Fibroblast of the conjunctiva (primary cell): ENCODE measurements at places on chromosomes 12 and 14.
A peak's percentile ranks its signal among the peaks of the same experiment; 100 is the strongest.

- no peak for DNase-seq
Observed at GRCh38 chr12:107788690-107789458, 14.4 kb downstream of the ASCL4 start.

- no peak for DNase-seq
Observed at GRCh38 chr12:122927756-122928403, 32.0 kb upstream of the VPS37B start.

DNA sequence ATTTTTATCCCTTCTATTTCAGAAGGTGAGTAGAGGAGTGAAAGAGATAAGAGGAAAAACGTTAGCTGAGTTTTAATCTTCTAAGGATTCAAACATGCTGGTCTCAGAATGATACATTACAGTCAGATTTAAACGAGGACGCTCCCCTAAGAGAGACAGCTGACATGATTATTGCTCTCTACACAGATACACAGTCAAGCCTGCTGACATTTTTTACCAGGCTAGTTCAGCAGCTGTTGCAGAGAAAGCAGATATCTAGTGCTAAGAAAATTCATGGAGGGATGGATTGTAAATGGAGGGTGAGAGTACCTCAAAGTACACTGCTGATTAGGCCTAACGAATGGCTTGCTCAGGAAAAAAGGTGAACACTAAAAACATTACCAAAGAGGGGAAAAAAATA lies 31.9 kb upstream of the SOS2 start:
- DNase-seq, result no peak

DNA sequence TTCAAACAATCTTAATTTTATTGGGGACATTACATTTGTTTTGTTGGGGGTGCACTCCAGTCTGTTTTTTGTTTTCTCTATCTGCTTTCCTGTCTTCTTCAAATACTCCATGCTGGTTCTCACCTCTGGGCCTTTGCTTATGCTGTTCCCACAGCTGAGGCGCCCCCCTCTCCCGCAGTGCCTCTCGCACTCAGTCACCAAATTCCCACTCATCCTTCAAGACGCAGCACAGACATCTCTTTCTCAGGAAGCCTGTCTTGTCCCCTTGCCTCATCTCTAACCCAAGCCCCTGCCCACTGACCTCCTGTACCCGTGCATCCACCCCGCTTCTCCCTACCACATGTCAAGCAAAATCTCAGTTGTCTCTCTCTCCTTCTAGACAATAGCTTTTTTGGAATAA lies 43.7 kb upstream of the PRMT8 start:
- DNase-seq, result no peak

GRCh38 chr12:1795221-1795784 lies 25.1 kb upstream of the LRTM2 start:
- no peak for DNase-seq

DNA sequence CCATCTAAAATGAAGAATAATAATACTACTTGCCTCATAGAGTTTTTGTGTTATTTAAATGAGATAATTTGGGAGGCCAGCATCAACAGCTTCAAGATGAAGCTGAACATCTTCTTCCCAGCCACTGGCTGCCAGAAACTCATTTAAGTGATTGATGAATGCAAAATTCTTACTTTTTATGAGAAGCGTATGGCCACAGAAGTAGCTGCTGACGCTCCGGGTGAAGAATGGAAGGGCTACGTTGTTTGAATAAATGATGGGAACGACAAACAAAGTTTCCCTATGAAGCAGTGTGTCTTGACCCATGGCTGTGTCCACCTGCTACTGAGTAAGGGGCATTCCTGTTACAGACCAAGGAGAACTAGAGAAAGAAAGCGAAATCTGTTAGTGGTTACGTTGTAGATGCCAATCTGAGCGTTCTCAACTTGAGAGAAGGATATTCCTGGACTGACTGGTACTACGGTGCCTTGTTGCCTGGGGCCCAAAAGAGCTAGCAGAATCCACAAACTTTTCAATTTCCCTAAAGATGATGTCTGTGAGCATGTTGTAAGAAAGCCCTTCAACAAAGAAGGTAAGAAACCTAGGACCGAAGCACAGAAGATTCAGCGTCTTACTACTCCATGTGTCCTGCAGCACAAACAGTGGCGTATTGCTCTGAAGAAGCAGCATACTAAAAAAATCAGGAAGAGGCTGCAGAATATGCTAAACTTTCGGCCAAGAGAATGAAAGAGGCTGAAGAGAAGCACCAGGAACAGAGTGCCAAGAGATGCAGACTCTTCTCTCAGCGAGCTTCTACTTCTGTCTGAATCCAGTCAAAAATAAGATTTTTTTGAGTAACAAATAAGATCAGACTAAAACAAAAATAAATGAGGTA lies 100.0 kb upstream of the LRIG3 start:
- no peak for DNase-seq

DNA sequence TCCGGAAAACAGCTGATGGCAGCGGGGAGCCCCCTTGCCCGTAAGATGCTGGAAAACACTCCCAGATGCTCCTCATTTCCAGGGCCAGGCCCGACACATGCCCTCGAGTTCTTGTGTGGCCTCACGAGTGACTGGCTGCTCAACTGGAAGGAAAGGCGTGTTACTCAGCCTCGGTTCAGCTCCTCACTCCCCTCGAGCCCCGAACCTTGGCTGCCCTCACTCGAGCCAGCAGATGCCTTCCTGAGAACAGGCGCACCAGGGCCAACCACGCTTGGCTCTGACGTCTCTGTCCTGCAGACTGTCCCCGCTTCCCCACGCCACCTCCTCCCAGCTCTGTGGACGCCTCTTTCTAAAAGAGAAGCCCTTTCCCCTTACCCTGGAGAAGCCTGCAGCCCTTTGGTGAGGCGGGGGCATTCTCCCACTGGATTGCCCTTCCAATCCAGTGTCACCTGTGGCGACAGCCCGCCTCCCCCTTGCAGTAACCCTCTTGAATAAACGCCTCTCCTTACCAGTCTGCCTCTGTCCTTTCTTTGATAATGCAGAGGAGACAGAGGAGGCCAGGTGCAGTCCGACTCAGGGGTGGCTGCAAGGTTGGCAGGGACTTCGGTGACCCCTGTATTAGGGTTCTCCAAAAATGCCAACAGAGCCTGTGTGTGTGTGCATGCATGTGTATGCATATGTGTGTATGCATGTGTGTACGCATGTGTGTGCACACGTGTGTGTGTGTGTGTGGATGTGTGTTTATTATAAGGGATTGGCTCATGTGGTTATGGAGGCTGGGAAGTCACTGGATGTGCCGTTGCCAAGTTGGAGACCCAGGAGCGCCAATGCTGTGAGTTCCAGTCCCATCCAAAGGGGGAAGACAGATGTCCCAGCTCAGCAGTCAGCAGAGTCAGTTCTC lies 166.3 kb downstream of the KIF26A start:
- no peak for DNase-seq

DNA sequence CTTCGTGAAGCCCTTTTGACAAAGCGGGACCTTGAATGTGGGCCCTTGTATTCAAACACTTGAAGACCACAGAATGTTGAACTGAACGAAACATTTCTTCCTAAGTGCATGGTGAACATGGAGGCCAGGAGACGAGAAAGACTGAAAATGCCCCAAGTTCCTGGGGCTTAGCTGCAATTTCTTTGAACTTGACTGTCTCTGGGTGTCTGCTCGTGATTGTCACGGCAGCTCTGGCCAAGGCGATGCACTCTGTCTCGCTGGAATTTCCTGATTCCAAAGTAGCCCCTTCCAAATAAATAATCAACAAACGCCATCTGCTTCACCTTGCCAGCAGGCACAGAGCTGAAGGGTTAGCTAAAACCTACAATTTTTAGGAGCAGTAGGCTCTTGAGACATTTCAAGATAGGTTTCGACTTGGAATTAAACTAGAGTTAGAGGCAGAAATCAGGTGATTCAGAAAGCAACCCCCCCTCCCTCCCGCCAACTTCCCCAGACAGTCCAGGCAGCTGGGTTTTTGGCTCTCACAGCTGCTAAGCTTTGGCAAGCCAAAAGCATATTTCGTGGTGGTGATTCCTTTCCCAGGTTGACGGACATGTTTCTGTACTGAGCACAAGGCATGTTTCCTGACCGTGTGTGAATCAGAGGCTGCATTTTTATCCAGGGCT lies 13.5 kb upstream of the IRF2BPL start:
- peak; percentile 82 for DNase-seq

GRCh38 chr14:101008631-101009336 lies 105.3 kb upstream of the RTL1 start:
- DNase-seq, result no peak

- no peak for DNase-seq
Observed at GRCh38 chr12:72869024-72869423, 596.9 kb downstream of the TRHDE start.

DNA sequence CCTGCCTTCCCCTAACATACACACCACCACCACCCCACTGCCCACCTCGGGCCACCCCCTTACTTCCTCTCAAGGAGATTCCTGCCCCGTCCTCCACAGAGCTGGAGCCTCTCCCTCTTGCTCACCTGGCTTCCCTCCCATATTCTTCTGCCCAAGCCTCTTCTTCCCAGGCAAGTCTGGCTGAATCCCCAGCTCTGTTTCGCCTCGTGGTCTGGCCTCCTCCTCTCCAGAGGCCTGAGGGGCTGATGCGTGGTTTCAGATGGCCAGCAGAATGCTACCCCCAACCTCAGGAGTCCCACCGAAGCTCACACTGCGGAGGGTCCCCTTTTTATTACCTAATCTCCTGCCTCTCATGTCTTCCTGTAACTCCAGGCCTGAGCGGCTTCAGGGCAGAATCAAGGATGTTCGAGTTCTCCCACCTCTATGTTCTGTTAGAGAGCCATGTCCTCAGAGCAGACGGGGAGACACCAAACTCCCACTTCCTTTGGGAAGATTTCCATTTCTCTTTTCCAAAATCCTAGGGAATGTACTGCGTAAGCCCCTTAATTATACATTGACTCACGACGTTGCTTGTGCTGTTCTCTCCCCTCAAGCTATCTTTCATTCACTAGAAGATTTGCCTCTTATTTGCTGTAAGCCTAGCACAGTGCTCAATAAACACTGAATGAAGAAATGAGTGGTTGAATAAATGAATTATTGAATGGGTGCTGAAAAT lies 33.9 kb upstream of the LTBP2 start:
- no peak for DNase-seq

GRCh38 chr14:87252103-87252502 lies 740.9 kb downstream of the GALC start:
- DNase-seq, result no peak

DNA sequence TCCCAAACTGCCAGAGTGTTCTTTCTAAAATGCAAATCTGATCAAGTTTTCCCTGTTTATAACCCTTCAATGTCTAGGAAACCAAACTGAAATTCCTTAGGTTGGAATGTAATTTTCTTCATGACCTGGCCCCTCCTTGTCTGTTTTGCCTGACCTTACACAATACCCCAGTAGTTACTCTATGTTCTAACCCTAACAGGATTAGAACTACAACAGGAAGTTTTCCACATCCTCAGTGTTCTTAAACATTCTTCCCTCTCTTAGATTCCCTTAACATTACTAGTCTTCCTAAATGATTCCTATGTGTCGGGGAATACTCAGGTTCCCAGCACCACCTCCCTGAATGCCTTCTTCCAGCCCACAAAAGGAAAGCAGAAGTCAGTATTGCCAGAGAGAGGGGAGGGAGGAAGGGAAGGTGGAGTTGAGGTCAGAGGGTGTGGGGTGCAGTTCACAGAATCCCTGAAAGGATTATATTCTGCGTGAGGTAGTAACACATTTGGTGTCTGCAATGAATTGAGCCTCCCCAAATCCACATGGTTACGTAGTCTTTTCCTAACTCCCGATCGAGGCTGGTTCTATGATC lies 72.6 kb downstream of the BBS10 start:
- DNase-seq, result no peak

DNA sequence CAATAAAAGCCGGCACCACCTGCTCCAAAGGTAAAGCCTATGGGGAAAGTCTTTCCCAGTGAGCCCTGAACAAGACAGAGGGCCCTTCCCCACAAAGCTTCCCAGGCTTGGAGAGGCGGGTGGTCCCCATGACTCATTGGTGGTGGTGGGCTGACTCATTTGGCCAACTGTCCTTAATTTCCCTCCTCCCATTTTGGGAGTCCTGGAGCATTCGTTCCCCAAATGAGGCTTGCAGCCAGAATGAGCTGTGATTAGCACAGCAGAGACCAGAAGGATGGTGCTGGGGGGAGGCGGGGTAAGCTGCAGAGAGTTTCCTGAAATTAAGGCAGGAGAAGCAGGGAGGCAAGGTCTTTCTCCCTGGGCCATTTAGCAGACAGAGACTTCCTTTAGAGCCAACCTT lies 241.7 kb downstream of the DPF3 start:
- DNase-seq, result no peak

- DNase-seq, result no peak
Observed at GRCh38 chr12:50566066-50566465, 61.3 kb downstream of the DIP2B start.
